Fibroblast of the aortic adventitia (primary cell): ENCODE measurements at places on chromosomes 3 and 15.
A peak's percentile ranks its signal among the peaks of the same experiment; 100 is the strongest.

DNA sequence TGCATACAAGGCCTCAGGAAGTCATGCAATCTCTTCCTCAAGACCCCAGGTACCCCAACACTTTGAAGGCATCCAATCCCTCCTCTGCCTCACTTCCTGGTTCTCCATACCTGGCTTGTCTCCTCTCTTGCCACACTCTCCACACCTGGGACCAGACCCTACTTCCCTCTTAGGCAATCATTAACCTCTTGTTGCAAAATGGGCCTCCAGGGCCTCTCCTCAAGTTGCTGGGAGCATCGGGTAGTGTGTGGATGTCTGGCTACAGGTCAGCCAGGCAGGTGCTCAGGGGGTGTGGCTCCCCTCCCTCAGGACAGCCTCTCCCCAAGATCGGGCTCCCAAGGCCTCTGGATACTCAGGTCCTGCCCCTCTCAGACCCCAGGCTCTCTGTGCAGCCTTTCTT, 8.6 kb downstream of the PLA2G4E start:
- no peak for DNase-seq

DNA sequence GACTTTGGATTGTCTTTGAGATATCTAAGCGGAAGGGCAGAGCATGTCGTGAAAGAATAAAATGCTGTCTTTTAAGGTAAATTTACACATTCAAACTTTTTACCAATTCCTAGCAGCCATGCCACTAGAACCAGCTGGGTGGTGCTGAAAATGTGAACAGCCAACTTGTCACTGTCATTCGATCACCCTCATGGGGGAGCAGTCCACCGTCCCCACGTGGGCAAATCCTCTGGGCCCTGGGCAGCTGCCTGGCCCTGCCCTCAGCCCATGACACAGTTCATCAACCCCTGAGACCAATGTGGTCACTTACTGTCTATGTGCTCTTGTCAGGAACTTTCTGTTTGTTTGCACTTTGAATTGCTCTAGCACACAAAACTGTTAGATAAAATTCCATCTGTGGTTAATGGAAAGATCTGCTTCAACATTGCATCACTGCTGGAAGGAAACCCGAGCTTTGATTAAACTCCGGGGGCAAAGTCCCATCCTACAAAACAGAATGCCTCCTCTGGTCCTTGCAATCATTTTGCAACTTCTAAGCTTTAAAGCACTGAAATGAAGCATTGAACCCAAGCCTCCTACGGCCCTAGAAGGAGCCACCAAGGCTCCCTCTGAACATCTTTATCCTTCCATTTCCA, 50.1 kb downstream of the PCSK6 start:
- DNase-seq, result peak; percentile 78

DNA sequence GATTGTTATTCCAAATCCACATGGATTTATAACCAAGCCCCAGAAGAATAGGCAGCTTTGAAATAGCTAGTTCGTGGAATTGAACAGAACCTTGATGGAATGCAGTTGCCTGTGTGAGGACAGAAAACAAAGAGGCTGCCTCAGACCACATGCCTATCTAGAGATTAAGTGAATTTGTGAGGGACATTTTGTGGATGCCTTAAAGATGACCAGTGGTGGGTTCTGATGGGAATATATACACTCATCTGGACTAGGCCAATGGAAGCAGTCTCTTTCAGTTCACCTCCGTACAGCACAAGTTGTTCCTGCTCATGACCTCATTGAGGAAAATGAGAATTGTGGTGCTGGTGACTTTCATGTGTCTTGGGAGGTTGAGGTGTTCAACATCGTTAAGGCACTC, 63.2 kb upstream of the PYDC2 start:
- no peak for DNase-seq

DNA sequence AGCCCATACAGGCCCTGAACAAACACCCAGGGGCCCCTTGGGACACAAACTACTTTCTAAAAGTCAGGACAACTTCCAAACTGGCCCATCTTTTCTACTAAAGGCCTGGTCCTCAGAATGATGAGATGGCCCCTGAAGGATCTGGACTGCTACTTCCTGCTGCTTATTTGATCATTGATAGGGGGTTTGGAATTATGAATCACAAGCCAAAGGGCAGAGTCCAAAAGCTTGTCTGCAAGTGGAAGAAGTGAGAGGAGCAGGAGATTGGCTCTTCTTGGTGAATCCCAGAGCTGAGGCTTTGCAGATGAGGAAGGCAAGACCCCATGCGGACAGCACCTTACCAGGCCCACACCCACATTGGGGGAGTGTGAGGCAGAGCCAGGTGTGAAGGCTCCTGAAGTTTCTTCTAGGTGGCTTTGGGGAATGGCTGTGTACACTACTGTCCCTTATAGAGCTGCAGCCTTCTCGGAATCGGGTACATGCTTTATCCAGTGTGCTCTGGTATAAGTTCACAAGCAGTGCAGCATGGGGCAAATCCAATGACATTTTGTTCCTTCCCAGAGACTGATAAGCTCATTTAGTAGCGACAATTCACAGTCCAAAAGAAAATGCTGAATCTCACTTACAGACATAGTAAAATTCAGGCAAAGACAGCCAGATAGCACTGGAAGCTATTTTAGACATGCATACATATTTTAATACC, 133.1 kb downstream of the RORA start:
- no peak for DNase-seq

DNA sequence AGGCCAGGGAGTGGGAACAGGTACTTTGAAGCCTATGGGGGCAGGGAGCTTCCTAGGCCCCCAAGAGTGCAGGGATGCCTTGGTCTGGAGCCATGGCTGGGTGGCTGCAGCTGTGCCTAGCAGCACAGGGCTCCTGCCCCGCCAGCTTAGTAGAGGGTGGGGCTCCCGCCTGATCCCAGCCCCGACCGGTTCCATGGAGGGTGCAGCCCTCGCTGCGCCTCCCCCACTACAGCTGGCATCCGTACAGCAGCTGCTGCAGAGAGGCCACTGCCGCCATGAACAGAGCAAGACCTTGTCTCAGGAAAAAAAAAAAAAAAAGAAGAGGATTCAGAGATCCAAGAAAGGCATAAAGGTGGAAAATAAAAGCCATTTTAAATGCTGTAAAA, 277.2 kb downstream of the UBE2E2 start:
- no peak for DNase-seq

DNA sequence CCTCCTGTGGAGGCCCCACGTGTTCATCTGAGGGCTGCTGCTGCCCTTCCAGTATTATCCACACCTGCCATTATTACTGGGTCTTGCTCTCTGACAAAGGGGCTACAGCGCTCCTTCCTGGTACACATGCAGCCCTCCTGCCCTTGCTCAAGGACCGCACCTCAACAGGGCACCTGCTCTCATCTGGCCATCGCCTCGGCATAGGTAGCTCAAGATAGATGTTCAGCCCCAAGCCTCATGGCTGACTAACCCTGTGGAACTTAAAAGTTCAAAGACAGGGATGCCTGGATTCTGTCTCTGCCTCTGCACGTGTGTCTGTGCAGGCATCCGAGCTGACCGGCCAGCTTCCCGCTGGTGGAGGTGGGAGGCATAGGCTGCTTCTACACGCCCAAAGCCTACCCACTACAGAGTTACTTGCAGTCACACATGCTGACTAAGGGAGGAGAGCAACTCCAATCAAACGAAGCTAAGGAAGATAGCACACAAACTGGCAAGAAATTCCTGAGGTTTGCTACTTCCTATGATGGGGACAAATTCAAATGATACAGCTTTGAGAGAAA, 152.5 kb upstream of the ATP10A start:
- no peak for DNase-seq

- no peak for DNase-seq
Measured at GRCh38 chr3:127774647-127775046, 47.7 kb downstream of the MGLL start.

- no peak for DNase-seq
Measured at GRCh38 chr3:62154457-62155148, 218.7 kb downstream of the FEZF2 start.

GRCh38 chr3:121735047-121735696, 14.4 kb downstream of the GOLGB1 start:
- no peak for DNase-seq

- DNase-seq, result peak; percentile 95
Measured at GRCh38 chr3:192887047-192887446, 30.6 kb downstream of the MB21D2 start.

DNA sequence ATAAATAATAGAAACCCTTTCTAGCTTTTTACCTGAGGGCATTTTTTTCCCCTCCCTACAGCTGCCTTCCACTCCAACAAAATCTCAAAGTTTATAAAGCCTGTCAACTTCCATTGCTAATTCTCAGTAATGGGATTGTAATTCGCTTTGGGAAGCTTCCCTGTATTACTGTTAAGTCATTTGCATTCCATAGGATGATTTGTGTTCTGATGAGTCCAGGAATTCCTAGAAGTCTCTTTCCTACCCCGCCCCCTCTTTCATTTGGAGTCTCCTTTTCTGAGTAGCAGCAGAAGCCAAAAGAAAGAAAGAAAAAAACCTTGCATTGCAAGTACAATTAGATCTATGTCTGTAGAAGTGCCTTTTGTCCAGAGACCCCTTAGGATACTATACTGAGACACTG, 1033.3 kb downstream of the IGSF11 start:
- DNase-seq, result no peak

- peak; percentile 84 for DNase-seq
Measured at GRCh38 chr3:187986514-187986934, 167.4 kb upstream of the LPP start.

GRCh38 chr3:36678216-36679013, 85.9 kb downstream of the DCLK3 start:
- peak; percentile 80 for DNase-seq

DNA sequence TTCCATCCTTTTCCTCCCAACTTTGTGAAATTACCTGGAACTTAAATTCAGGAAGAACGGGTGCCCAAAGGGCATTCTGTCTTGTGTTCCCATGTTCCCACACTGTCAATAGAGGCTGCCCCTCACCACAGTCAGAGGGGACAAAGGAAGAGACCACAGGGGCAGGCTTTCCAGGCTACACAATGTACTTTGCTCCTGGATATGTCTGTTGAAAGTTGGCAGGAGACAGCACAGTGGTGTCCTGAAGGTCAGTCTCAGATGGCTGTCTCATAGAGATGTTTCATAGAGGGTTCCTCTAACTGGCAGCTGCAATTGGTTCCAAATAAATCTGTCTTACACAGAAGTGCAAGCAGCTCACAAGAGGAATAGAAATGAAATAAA, 107.8 kb upstream of the TGFBR2 start:
- DNase-seq, result no peak

- peak; percentile 51 for DNase-seq
Measured at GRCh38 chr3:81581966-81582599, 179.4 kb downstream of the GBE1 start.

DNA sequence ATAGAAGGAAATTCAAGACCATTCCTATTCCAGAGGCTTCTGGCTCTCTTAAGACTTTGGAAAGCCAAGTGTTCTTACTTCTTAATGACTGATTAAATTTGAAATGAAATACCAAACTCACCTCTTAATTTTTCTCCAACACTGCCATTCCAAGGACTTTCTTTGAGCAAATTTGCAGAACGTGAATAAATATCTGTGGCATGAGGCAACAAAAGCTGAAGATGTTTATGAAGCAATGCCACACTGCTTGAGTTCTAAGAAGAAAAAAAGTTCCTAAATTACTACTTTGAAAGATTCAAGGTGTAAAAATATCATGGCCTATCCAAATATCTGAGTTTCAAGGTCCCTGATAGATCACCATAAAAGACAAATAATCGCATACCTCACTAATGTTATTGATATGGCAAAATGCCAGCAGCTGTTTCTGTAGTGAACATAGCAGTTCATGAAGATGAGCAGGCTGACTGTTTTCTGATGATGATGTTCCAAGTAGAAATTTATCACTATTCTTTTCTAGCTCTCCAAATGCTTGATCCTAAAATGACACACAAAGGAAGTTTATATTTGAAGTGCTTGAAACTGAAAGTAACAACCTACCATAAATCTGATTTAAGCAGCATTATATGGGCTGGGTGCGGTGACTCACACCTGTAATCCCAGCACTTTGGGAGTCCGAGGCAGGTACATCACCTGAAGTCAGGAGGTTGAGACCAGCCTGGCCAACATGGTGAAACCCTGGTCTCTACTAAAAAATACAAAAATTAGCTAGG, 104.4 kb downstream of the HERC1 start:
- no peak for DNase-seq

GRCh38 chr3:146655333-146655996, 50.3 kb upstream of the PLSCR5 start:
- DNase-seq, result no peak

GRCh38 chr3:139530717-139531116, 8.8 kb downstream of the RBP1 start:
- no peak for DNase-seq

- no peak for DNase-seq
Measured at GRCh38 chr3:12273045-12273695, 15.7 kb upstream of the PPARG start.

DNA sequence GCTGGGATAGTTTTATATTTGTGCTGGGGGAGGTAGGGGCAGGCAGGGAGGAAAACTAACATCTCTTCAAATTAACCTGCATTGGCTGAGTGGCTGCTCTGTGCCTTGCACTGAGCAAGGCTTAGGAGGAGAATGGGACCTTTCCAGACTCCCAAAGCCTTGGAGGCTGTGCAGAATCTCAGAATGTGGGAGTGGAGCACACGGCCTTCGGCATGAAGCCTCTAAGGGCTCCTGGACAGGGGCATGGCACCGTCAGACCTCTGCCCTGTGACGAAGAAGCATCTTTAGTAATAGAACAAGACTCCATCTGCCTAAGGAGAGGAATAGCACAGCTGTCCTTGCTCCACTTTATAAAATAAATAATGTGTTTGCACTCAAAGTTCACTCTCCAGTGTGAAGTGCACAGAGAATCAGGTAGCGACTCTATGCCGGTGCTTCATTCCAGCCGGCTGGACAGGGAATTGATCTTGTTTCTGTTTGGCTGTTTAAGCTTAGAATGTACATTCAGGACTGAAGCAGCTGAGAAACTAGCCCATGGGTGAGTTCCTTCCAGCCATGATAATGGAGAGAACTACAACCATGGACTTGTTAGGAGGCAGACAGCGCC, 228.5 kb upstream of the ADAMTS9 start:
- no peak for DNase-seq

DNA sequence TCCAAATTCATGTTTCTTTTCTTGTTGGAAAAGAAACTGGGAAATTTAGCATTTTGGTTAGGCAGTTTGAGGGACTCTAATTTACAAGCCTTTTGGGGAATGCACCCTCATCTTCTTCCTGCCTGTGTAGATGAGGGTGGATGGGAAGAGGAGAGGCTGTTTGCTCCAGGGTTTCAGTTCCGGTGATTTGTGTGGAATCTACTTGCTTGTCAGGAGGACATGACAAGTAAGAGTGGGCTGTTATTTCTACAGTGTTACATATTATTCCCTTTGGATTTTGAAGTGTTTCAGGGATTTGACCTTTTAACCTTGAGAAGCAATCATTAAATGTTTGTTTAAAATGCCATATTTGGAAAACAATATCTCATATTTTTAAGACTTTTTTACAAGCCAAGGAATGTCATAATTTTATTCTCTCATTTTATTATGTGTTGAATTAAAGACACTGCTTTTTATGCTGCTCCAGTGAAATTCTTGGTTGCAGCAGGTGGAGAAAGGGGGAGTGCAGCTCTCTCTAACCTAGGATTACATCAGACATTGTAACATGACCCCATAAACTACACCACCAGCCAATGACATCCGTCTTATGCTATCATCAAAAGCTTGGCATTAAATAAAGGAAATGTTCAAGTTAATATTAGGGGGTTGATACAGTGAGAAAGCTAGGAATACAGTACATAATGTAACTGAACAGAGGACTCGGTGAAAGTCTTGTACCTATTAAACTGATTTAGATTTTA, 30.2 kb downstream of the PLAAT1 start:
- DNase-seq, result no peak
